Mesendoderm (in vitro differentiated cells): ENCODE measurements at places on chromosomes 5 and 9.

DNA sequence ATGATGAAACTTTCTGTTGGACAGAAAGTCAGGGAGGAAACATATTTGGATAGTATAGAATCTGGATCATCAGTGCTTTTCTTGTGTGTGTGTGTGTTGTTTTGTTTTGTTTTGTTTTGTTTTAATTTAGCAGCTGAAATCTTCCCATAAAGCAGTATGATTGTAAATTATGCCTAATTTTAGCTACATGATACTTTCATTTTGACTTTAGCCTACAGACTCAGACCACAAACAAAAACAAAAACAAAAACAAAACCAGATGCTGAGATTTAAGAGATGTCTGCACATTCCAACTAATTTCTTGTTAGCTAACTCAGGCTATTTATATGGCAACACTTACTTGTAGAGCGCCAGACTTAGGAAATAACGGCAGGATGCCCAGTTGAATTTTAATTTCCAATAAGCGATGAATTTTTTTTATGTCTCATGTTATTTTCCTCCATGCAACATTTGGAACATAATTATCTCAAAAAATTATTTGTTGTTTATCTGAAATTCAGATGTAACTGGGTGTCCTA, 119.5 kb upstream of the TRPC7 start:
- H3K4me1 ChIP-seq: no peaks in the 10 kb centered on the region
- H3K27me3 ChIP-seq: no peaks in the 10 kb centered on the region
- H3K4me3 ChIP-seq: no peak overlapping the region
- H3K27ac ChIP-seq: no peak overlapping the region
- DNase-seq: no peak

DNA sequence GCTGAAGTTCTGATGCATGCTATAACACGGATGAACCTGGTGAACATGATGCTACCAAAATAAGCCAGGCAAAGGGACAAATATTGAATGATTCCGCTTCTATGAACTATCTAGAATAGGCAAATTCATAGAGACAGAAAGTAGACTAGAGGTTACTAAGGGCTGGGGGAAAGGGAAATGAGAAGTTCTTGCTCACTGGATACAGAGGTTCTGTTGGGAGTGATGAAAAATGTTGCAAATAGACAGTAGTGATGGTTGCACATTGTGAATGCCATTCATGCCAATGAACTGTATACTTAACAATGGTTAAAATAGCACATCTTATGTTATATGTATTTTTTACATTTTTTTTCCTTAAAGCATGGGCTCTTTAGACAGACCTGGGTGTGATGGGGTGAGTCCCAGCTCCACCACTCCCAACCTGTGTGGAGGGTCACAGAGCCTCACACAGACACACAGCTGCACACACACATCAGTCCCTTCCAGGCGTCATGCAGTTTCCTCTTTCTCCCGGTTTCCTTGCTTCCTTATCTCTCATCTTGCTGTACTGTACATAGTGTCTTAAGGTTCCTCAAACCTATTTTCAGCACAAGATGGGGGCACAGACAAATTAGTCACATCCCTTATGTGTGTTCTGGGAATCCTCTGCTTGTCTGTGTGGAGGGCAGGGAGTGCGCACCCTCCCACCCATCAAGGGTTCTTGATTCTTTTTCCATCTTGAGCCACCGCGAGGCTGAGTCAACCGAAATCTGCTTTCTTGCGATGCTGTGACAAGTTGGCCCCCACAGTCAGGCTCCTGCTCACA, 192.9 kb downstream of the CRB2 start:
- H3K4me1 ChIP-seq: peaks cover 3% of the 10 kb centered on the region
- DNase-seq: no peak
- H3K4me3 ChIP-seq: no peak overlapping the region
- no peaks in the 10 kb centered on the region for H3K27me3 ChIP-seq
- H3K27ac ChIP-seq: no peak overlapping the region

DNA sequence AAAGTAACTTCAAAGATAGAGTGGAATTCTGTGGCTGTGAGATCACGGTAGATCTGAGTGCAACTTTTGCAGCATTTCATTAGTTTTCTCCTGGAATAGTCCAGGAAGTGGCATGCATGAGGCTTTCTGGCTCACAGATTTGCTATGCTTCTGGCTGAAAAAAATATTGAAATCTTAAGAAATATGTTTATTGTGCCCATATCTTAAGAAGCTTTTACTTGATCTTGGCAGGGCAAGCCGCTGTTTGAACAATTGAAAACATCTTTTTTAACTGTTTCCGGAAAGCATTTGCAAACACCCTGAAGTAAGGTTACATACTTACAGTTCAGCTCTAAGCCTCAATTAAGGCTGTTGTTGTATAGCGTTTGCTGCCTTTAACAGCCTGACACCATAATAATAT, 135.7 kb upstream of the GDNF start:
- no peak overlapping the region for H3K4me3 ChIP-seq
- no peaks in the 10 kb centered on the region for H3K27me3 ChIP-seq
- H3K27ac ChIP-seq: no peak overlapping the region
- H3K36me3 ChIP-seq: no peaks in the 10 kb centered on the region
- H3K4me1 ChIP-seq: no peaks in the 10 kb centered on the region

GRCh38 chr5:54795284-54795683, 190.1 kb downstream of the ESM1 start:
- H3K27ac ChIP-seq: no peak overlapping the region
- DNase-seq: no peak
- H3K27me3 ChIP-seq: no peaks in the 10 kb centered on the region
- H3K36me3 ChIP-seq: no peaks in the 10 kb centered on the region
- H3K4me1 ChIP-seq: no peaks in the 10 kb centered on the region
- H3K4me3 ChIP-seq: no peak overlapping the region

GRCh38 chr5:129367883-129368282, 92.2 kb upstream of the ADAMTS19 start:
- no peaks in the 10 kb centered on the region for H3K27me3 ChIP-seq
- no peak overlapping the region for H3K27ac ChIP-seq
- DNase-seq: no peak
- no peak overlapping the region for H3K4me3 ChIP-seq
- no peaks in the 10 kb centered on the region for H3K4me1 ChIP-seq

GRCh38 chr5:142641711-142642110, 44.2 kb downstream of the FGF1 start:
- DNase-seq: no peak
- H3K27ac ChIP-seq: no peak overlapping the region
- H3K4me1 ChIP-seq: no peaks in the 10 kb centered on the region
- no peak overlapping the region for H3K4me3 ChIP-seq
- H3K27me3 ChIP-seq: no peaks in the 10 kb centered on the region

DNA sequence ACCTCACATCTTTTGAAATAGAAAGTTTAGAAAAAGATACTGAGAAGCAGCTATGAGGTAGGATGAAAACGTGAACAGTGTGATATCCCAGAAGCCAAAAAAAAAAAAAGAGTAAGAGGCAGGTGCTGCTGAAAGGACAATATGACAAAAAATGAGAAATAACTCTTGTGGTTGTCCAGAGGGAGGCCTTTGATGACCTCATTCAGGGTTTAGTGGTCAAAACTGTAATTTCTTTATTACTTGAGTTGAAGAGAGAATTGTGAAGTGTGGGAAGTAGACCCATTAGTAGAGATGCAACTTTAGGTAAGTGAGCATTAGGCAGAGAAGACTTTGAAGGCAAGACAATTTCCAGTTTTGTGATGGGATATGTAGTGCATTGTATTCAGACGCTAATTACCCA, 1306.3 kb upstream of the ACO1 start:
- DNase-seq: no peak
- H3K4me1 ChIP-seq: no peaks in the 10 kb centered on the region
- H3K27me3 ChIP-seq: no peaks in the 10 kb centered on the region
- no peak overlapping the region for H3K27ac ChIP-seq
- no peak overlapping the region for H3K4me3 ChIP-seq

- no peaks in the 10 kb centered on the region for H3K27me3 ChIP-seq
- H3K4me1 ChIP-seq: no peaks in the 10 kb centered on the region
- no peaks in the 10 kb centered on the region for H3K36me3 ChIP-seq
Measured at GRCh38 chr5:66565878-66566277, 30.3 kb upstream of the MAST4 start.

DNA sequence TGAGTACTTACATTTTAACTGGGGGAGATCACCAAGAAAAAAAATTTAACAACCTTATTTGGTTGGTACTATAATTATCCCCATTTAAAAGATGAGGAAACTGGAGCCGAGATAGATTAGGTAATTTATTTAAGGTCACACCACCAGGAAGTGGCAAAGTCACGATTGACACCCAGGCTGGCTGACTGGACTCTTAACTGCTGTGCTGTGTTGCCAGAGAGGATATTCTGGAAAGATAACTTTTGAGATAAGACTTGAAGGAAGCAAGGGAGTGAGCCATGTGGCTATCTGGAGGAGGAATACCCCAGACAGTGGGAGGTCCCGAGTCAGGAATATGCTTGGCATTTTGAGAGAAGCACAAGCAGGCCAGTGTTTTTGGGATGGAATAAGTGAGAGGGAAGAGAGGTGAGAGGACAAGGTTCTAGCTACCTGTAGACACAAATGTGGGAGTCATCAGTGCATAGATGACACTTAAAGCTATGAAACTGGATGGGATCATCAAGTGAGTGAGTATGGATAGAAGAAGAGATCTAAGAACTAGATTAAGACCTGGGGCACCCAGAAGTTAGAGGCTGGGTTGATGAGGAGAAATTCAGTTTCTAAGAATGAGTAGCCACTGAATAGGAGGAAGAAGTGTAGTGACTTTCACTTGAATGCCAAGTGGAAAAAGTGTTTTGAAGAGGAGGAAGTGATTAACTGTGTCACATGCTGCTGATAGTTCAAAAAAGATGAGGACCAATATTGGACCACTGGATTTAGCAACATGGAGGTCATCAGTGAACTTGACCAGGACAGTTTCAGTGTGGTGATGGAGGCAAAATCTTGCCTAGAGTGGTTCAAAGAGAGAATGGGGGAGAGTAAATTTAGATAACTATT, 25.6 kb downstream of the PDE8B start:
- no peak overlapping the region for H3K4me3 ChIP-seq
- peak; percentile 72 for DNase-seq
- H3K4me1 ChIP-seq: peaks cover 8% of the 10 kb centered on the region
- no peaks in the 10 kb centered on the region for H3K36me3 ChIP-seq

- H3K27ac ChIP-seq: no peak overlapping the region
- H3K36me3 ChIP-seq: peaks cover 15% of the 10 kb centered on the region
Measured at GRCh38 chr9:91734371-91734981, 215.6 kb downstream of the ROR2 start.

DNA sequence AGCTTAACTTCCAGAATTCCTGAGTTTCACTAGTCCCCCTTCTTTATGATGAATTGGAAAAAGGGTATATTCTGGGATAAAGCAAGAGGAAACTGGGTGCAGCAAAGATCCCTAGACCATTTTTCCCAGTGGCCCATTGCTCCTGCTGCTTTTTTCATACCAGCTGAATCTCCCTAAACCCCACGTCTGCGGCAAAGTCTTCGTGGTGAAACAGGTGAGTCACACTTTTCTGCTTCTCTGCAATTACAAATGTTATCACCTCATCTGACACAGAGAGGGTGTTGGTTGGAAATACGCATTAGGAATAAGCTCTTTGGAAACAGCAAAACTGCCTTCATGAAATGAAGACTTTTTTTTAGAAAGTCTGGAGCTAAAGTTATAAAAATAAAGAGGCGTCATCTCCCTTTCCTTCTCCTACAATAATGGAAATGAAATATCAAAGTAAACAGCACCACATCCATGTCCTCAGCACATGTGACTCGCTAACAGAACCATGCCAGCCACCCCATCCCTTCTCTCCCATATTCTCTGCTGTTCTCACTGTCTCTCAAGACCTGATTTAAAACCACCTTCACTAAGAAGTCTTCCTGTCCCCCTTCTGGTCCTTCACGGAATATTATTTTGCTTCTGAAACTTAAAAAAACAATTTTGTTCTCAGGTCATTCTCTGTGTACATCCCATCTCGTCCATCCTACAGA, 39.5 kb upstream of the GLRX start:
- DNase-seq: no peak
- no peaks in the 10 kb centered on the region for H3K27me3 ChIP-seq
- H3K4me1 ChIP-seq: peaks cover 2% of the 10 kb centered on the region
- H3K4me3 ChIP-seq: no peak overlapping the region

GRCh38 chr9:112780450-112781036, 30.0 kb downstream of the SNX30 start:
- no peak overlapping the region for H3K4me3 ChIP-seq
- no peak overlapping the region for H3K27ac ChIP-seq
- no peaks in the 10 kb centered on the region for H3K27me3 ChIP-seq
- no peak for DNase-seq
- H3K4me1 ChIP-seq: peaks cover 3% of the 10 kb centered on the region
- no peaks in the 10 kb centered on the region for H3K36me3 ChIP-seq

DNA sequence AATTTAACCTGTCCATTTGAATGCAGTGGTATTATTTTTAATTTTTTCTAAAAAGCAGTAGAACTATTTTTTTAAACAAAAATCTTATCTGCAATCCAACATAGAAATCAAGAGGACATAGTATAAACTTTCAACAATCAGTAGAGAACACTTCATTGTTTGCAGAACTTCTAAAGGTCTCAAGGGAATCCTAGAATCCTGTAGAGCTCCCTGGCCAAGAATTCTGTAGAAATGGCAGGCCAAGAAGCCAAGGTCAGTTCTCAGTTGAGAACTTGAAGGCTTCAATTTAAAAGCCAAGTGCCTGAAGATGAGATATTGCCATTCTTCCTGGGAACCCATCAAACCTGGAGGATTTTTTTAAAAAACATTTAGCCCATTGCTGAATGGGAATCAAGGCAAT, 199.2 kb upstream of the KLF4 start:
- H3K27ac ChIP-seq: no peak overlapping the region
- no peak for DNase-seq
- H3K36me3 ChIP-seq: no peaks in the 10 kb centered on the region
- no peaks in the 10 kb centered on the region for H3K27me3 ChIP-seq
- H3K4me3 ChIP-seq: no peak overlapping the region

DNA sequence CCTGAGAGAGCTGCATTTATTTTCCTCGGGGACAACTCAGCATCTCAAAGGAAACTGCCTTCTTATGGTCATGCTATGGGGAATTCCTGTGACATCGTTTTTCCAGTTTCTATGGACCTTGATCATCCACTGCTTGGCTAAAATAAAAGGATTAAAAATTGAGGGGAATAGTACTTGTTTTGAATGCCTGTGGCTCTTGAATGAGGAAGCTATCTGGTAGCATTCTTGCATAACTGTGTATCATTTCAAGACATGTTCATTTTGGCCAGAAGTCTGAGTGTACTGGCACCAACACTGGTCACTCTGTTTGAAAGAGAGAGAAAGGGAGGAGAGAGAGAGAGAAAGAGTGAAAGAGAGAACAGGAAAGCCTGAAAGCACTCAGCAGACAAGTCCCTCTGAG, 116.7 kb downstream of the DOCK2 start:
- DNase-seq: no peak
- H3K4me1 ChIP-seq: peaks cover 10% of the 10 kb centered on the region
- no peaks in the 10 kb centered on the region for H3K27me3 ChIP-seq

DNA sequence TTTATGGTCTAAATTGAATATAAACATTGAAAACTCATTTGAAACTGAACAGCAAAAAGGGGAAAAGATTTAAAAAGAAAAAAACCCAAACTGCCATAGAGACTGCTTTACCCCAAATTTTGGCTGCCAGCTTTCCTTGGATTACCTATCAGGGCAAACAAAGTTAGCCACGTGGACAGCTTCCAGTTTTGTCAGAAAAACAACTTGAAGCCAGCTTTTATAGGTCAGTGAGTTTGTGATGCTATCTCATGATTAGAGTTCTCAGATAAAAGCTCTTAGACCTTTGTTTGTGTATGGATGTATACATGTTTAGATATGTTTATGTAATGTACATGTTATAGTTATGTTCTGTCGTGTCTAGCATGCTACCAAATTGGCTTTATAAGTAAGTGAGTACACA, 16.1 kb downstream of the FBP2 start:
- no peak for DNase-seq
- no peaks in the 10 kb centered on the region for H3K4me1 ChIP-seq
- no peak overlapping the region for H3K4me3 ChIP-seq
- H3K27ac ChIP-seq: no peak overlapping the region
- H3K27me3 ChIP-seq: no peaks in the 10 kb centered on the region
- no peaks in the 10 kb centered on the region for H3K36me3 ChIP-seq
